IMR-90 (cell line): ENCODE measurements at places on chromosomes 1 and 21.
A peak's percentile ranks its signal among the peaks of the same experiment; 100 is the strongest.

DNA sequence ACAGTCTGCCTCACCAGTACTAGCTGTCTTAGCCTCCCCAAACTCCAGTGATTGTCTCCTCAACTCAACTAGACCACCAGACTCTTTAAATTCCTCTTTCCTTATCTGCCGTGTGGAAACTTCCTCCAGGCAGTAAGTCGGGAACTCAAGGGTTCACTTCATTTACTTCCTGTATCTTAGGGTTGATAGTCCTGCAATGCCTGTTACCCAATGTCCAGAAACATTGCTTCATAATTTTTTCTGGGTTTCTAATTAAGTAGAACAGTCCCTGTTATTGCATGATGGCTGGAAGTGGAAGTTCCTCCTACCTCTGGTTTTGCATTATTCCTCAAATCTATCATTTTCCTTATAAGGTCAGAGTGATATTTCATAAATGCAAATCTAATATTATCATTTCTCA, 60.8 kb upstream of the RNF11 start:
- DNase-seq, result no peak

GRCh38 chr1:73537400-73537799, 660.6 kb downstream of the LRRIQ3 start:
- DNase-seq, result no peak

GRCh38 chr21:27403011-27403410, 436.1 kb upstream of the ADAMTS5 start:
- no peak for DNase-seq

GRCh38 chr1:87820668-87821334, 492.1 kb downstream of the LMO4 start:
- no peak for DNase-seq

DNA sequence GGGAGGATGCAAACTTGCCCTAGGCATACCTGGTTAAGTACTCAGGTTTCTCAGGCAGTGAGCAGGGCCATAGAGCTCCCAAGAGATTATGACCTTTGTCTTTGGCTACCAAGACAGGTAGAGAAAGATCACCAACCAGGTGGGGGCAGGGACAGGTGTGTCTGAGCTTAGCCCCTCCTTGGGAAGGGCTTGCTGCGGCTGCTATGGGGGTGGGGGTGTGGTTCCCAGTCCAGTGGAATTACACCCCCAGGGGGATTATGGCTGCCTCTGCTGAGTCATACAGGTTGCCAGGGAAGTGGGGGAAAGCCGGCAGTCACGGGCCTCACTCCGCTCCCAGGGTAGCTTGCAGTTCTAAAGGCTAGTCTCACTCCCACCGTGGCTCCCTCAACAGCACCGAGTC, 65.2 kb upstream of the FAM163A start:
- no peak for DNase-seq

GRCh38 chr1:43307458-43308158, 6.8 kb downstream of the TIE1 start:
- no peak for DNase-seq

- no peak for DNase-seq
Observed at GRCh38 chr1:26531651-26532131, 2.1 kb downstream of the RPS6KA1 start.

GRCh38 chr1:47796626-47797025, 200.6 kb downstream of the TRABD2B start:
- DNase-seq, result no peak

- DNase-seq, result peak; percentile 37
Observed at GRCh38 chr21:44878053-44878982, 4.8 kb upstream of the PTTG1IP start.

- DNase-seq, result no peak
Observed at GRCh38 chr1:5742032-5742431, 250.2 kb downstream of the NPHP4 start.

GRCh38 chr21:45877171-45877438, 104.5 kb upstream of the COL6A1 start:
- no peak for DNase-seq

GRCh38 chr1:236281654-236282424, at the start of gene ERO1B:
Gene ERO1B, minus strand, starts transcription at chr1:236281958. Its CDS starts 175 bp downstream, at chr1:236281783.
- peak; percentile 90 for DNase-seq
